ENCODE measurements at places on chromosomes 2 and 18.

- no peak for DNase-seq
These were observed 1200.9 kb downstream of the DSC3 start for GRCh38 chr18:29841631-29842030.

DNA sequence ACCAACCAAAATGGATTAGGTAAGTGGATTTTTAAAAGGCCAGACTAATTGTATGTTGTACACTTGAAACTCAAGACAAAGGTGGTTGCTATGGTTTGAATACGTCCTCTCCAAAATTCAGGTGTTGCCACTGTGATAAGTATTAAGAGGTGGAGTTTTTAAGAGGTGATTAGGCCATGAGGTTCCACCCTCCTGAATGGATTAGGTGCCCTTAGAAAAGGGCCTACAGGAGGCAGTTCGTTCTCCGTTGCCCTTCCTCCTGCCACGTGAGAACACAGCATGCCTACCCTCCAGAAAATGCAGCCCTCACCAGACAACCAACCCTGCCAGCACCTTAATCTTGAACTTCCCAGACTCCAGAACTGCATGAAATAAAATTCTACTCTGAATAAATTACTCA lies 51.2 kb downstream of the CHMP3 start:
- DNase-seq = no peak

DNA sequence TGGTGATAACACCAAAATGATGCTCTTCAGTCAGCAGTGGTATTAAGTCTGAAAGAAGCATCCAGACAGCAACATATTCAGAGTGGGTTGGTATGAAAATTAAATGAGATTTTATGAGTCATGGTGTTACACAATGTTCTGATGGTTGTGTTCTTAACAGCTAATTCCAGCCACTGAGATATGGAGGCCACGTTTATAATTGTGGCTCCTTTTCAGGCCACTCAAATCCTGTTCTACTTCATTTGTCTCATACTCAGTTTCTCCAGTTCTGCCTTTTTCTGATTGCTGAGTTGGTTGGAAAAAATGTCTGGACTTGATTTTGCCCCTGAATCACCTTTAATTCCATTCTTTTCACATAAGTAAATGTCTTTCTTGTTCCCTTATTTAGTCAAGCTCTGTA lies 162.7 kb upstream of the COL3A1 start:
- no peak for DNase-seq

DNA sequence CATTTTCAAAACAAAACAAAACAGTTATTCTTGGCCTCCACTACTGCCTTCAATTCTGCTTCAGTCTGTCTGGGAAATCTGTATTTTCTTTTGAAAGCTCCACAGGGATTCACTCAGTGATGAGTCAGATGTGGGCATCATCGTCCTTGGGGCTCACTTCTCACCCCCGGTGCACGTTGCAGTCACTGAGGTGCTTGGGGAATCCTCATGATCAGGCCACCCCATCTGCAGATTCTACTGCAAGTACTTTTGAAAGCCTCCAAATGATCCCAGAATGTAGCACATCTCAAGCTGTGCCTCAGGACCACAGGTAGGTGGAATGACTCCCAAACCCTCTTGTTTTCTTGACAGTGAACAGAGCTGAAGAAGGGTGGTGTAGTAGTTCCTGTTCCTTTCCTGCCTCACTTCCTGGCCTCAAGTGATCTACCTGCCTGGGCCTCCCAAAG lies 34.3 kb downstream of the LPIN2 start:
- DNase-seq = no peak

DNA sequence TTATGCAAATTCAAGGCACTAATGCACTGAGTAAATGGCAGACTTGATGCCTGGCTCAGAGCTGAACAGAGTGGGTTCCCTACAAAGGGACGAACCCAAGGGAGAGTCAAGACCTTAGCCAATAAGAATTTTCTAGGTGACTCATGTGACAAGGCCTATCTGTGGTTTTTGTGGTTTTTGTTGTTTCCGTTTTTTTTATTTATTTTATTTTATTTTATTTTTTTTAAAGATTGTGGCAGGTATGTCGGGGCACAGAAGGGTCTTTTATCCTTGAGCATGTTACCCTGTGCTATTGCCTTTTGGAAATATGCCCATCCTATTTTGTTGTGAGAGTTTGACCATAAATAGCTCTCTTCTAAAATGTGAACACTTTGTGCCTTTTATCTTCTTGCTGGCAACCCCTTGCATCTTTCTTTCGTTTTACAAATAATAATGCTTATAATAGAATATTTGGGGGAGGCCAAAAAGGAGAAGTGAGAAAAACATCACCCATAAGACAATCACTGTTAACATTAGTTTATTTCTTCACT lies 113.4 kb upstream of the AQP4 start:
- DNase-seq = no peak

All from iPS DF 6.9 (cell line).